ENCODE measurements at places on chromosomes 3 and 15.

DNA sequence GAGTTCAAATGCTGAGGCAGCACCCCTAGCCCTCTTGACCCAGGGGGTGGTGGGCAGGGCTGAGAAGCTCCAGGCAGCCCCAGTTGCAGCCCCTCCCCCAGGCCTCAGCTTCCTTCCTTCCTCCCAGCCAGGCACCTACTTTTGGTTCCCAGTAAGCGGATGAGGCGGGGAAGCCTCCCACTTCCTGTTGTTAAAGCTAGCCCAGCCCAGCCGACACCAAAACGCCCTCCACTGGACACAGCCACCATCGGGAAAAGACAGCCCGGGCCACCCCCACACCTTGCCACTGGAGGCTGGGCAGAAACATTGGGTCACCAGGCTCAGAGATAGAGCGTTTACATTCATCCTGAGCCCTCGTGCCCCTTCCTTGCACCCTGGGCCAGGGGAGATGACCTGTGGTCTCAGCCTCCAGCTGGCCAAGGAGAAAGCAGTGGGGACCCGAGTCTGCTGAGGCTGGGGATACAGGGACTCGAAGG is 3.5 kb downstream of the DUSP7 start:
- DNase-seq, result no peak

- DNase-seq, result no peak
Observed at GRCh38 chr3:144177649-144178048, 206.0 kb downstream of the DIPK2A start.

- DNase-seq, result no peak
Observed at GRCh38 chr3:197443506-197443905, 112.3 kb downstream of the BDH1 start.

DNA sequence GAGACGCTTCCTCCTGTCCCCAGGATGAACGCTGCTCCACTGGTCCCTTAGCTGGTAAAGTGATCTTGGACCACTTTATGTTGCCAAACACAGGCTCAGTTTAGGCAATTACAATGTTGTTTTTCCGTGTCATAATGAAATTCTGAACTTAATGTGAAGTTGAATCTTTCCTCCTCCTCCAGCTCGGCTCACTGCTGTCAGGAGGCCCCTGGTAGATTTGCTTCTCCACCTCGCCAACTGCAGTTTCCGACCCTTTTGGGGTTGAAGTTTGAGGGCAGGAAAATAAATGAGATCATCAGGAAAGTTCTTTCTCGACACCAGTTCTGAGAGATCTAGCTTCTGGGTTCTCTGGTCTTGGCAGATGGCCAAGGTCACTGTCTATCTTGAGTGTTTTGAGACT is 27.8 kb downstream of the CFAP161 start:
- no peak for DNase-seq
